ENCODE measurements at places on chromosomes 5 and 9.

- no peak for DNase-seq
These were observed 334.7 kb downstream of the OSTF1 start for GRCh38 chr9:75422944-75423522.

GRCh38 chr5:157740229-157740610 is 3.3 kb upstream of the LSM11 start:
- DNase-seq: peak; percentile 58

- DNase-seq: no peak
These were observed 95.5 kb downstream of the F2RL2 start for GRCh38 chr5:76527685-76528161.

DNA sequence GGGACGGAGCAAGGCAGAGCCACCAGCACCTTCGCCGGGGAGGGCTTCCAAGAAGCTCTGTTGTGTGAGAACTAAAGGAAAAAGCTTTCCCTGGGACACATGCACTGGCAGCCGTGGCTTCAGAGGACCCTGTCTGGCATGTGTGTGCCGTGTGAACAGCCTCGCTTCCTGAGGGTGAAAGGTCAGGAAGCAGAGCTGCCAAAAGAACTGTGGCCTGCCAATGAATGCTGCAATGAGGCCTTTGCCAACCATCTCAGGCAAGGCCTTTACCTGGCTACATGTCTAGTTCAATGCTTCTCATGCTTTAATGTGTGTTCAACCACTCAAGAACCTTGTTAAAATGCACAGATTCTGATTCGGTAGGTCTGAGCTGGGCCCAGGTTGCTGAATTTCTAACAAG is 53.5 kb downstream of the NIPSNAP3B start:
- no peak for DNase-seq

GRCh38 chr9:13568841-13569601 is 289.5 kb upstream of the MPDZ start:
- peak; percentile 30 for DNase-seq

- DNase-seq: peak; percentile 94
These were observed 31.4 kb downstream of the COL15A1 start for GRCh38 chr9:98974994-98975712.

GRCh38 chr5:82549263-82549662 is 271.1 kb upstream of the RPS23 start:
- no peak for DNase-seq

DNA sequence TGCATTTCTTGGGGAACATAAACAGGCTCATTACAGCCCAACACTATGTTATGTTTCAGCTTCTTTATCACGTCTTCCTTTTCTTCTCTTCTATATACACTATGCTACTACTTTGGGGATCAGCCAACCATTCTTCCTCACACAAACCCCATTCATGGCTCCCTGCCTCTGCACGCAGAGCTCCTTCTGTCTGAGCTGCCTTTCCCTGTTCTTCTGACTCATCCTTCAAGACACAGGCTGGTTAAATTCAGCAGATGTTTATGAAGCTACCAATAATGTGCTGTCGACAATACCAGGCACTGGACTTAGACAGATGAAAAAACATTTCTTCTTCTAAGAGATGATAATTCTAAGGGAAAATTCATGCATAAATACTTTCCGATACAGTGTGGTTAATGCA is 102.5 kb upstream of the TXNDC8 start:
- no peak for DNase-seq

- DNase-seq: no peak
These were observed 56.9 kb downstream of the NPR3 start for GRCh38 chr5:32767948-32768467.

GRCh38 chr5:169412831-169413230 is 111.9 kb upstream of the SLIT3 start:
- no peak for DNase-seq

GRCh38 chr5:23474315-23474714 is 33.1 kb upstream of the PRDM9 start:
- DNase-seq: no peak

DNA sequence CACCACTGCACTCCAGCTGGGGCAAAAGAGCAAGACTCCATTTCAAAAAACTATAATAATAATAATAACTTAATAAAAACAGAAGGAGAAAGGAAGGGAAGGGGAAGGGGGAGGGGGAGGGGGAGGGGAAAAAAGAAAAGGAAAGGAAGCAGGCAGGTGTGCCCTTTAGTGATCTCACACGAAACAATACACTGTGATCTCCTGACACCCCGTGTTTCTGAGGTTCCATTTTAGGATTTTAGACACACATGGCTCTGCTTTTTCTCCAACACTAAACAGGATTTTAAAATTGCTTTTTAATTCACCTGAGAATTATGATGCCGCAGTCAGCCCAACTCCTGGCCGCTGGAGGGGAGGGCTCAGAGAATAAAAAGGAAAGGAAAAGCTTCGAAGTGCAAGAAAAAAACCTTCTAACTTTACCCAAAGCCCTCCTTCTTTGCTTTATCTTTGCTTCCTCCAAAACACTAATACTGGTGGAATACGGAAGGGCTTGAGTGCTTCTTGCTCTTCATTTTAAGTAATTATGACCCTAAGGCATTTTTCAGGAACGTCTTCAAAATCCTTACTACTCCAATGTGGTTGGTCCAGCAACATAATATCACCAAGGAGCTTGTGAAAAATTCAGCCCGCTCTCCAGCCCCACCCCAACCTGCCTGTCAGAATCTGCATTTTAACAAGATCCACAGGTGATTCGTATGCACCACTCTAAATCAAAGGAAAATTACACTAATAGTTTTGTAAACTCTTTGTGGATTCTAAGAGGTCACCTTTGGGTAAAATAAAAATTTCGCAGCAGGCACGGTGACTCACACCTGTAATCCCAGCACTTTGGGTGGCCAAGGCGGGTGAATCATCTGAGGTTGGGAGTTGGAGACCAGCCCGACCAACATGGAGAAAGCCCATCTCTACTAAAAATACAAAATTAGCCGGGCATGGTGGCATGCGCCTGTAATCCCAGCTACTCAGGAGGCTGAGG is 66.0 kb downstream of the MYO10 start:
- DNase-seq: no peak

DNA sequence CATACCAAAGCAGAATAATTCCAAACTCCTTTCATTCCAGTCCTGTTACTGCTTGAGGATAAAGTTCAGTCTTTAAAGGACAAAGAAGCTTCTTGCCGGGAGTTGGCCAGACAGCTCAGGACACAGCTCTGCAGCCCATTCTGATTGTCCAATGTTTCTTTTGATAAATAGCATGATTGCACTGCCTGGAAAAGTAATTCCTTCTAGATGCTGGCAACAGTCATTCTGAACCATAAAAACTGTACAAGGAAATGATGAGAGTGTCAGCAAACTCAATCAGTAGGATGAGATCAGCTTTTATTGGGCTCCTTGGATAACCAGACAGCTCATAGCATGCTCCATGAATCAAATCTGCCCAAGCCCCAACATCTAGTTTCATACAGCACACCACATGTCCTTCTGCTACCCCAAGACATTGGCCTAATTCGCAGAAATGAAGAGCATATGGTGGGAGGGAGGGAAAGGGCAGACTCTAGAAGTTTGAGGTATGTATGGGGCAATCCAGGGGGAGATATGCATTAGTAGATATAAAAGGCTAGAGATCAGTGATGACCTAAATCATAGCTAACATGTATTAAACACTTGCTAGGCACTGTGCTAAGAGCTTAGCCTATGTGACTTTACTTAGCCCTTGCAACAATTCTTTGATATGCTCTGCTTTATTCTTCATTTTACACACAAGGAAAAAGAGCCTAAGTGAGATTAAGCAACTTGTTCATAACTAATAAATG is 219.9 kb upstream of the NREP start:
- no peak for DNase-seq

GRCh38 chr9:38687992-38688391 is 31.9 kb downstream of the FAM240B start:
- no peak for DNase-seq

- DNase-seq: no peak
These were observed 37.8 kb downstream of the FAM78A start for GRCh38 chr9:131238402-131239021.

DNA sequence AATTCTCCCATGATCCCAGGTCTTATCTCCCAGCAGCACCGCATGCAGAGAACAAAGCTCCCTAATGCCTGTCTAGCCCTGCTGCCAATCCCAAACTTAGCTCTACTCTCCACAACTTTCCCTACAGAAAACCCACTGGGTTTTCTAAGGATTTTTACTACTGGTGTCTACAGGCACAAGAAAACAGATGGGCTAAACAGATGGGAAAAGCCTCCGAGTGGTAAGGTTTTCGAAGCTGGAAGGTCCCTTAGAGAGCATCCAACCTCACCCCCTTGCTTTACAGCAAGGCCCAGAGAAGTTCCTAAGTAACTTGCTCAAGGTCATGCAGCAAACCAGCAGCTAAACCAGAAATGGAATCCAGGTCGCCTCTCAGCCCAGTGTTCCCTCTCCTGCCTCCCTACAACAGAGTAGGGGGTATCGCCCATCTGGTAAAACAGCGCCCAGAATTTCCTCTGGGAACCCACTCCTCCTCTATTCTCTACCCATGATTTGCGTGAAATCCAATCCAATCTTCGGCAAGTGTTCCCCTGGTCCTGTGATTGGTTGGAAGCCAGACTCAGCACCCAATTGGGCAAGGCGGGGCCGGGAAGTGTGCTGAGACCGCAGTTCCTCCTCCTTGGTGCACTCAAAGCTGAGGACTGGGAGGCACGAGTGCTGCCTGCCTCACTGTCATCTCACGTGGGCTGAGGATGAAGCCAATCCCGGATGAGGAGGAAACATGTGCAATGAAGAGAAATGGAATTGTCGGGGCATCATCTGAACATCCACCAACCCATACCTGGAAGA is 20.8 kb downstream of the CPLX2 start:
- peak; percentile 54 for DNase-seq

- peak; percentile 59 for DNase-seq
These were observed 755.7 kb downstream of the TLR4 start for GRCh38 chr9:118459913-118460312.

- no peak for DNase-seq
These were observed 96.3 kb upstream of the FANCC start for GRCh38 chr9:95413793-95414192.

DNA sequence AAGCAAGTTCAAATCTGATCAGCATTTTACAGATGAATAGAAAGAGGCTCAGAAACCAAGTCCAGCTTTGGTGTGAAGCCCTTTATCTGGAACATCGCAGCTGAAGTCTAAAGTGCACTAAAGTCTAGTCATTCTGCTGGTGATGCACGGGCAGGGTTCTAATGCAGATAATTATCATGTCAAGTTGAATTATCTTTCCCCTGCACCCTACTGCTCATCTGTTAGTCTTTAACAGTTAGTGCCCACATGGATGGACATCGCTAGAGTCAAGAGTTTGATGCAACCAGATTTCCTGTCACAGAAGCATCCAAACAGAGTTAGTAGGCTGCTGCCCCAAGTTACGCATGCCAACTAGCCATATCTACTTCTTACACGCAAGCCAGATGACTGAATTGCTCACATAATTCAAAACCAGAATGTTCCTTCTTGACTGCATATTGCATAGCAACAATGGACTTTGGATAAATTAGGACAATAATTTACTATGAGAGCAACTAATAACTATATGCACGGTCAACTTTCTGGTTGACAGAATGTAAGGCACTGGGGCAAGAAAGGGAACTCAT is 1.6 kb upstream of the TOMM5 start:
- no peak for DNase-seq

GRCh38 chr9:129996161-129996830 is 46.7 kb downstream of the FNBP1 start:
- no peak for DNase-seq

DNA sequence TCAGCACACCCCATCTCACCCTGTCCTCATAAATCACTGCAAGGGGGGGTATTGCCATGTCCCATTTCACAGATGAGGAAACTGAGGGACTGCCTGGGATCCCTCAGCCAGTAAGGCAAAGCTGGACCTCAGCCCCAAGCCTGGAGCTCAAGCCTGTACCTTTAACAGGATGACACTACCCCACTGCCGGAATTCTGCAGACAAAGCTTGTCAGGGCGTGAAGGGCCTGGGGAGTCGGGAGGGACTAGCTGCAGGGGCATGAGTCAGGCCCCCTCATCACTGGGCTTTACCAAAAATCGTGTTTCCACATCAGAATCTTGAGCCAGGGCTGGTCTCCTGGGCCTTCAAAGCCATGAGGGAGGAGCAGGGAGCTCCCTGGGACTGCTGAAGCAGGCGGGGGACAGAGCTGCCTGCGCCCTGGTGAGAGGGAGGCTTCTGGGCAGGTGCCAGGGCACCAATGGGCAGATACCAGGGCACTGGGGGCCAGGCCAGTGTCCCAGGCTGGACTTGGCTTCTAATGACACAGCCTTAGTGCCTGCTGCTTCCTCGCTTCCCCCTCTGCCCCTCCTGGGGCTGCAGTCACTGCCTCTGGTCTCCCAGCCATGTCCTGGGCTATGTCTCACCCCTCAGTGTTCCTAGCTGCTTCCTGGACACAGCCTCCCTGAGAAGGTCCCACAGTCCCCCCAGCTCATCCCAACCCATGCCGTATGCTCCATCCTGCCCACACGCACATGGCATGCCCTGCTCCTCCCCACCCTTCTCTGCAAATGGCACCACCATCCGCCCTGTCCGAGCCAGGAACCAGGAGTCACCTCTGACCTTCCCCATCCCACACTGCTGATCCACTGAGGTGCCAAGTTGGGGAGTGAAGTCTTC is 80.7 kb downstream of the LMX1B start:
- DNase-seq: no peak

GRCh38 chr5:153938191-153938842 is 100.4 kb downstream of the FAM114A2 start:
- DNase-seq: no peak

- peak; percentile 82 for DNase-seq
These were observed 71.8 kb upstream of the MAMDC2 start for GRCh38 chr9:69971643-69972449.

DNA sequence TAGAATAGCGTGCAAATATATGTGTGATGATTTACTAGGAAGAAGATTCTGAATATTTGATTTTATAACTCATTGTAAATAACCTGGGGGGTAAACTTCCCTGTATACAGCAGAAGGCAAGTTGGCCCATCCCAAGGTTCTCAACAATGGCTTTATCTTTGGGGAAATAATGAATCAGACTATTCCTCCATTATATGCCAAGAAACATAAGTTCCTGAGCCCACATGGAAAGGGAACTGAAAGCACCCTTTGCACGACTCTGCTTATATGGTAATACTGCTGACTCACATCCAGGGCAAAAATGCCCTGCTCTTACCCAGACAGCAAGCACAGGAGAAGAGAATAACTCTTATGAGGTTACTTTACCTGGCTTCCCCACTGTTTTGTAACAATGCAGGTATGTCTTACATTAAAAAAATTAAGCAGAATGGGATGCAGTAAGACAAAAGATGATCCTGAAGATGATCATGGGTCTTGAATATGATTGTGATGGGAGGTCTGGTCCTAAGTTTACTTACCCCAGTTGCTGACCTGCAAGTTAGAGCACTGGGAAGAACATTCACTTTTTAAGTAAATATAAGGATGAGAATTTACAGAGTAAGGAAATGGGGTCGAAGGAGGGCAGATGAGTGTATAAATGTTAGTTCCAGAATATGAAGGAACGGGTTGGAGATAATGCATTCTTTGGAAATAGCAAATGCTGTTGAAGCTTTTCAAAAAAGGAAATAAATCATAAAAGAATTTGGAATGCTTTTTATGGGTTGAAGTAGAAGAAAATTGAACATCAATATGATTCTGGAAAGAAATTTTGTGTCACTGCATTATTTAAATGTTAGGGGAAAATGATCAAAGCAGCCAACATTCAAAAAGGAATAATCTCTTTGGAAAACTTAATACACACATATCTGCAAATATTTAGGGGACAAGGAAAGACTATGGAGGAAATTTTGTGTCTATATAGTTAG is 428.4 kb upstream of the MPDZ start:
- no peak for DNase-seq
